ENCODE measurements at places on chromosomes 3 and 15. TPM values are rescaled to one million over a fixed set of nuclear protein-coding genes. Genes with fewer than 3 reads are reported as not detected.

Gene COMMD4
- total RNA-seq, result 30.3 TPM

Gene ITIH1
- not detected for total RNA-seq

Gene CNTN3
- total RNA-seq, result not detected

Gene CHRNA5
- 0.94 TPM for total RNA-seq

Gene CHST13
- total RNA-seq, result not detected

DNA sequence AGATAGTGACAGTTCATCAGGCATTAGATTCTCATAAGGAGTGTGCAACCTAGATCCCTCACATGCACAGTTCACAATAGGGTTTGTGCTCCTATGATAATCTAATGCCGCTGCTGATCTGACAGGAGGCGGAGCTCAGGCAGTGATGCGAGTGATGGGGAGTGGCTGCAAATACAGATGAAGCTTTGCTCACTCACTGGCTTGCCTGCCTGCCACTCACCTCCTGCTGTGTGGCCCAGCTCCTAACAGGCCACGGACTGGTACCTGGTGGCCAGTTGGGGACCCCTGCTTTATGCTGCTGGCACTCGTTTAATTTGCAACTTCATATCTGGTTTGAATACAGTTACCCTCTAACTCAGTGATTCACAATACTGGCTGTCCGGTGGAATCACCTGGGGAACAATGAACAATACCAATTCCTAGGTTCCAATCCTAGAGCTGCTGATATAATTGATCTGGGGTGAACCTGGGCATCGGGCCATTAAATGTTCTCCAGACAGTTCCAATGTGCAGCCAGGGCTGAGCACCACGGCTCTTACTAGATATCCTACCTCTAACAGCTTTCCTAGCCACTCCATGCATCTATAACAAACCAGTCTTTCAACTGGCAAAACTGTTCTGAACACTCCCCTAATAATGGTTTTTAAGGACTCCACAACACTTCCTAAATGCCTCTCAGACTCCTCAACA is 131.4 kb downstream of the ATP1B3 start:
- no peak overlapping the region for H3K27ac ChIP-seq
- no peaks in the 10 kb centered on the region for H3K27me3 ChIP-seq
- no peak for DNase-seq

- no peaks in the 10 kb centered on the region for H3K27me3 ChIP-seq
- no peak overlapping the region for H3K4me3 ChIP-seq
- no peak overlapping the region for H3K27ac ChIP-seq
- no peaks in the 10 kb centered on the region for H3K36me3 ChIP-seq
Measured at GRCh38 chr3:46854555-46854991, 8.7 kb downstream of the MYL3 start.

DNA sequence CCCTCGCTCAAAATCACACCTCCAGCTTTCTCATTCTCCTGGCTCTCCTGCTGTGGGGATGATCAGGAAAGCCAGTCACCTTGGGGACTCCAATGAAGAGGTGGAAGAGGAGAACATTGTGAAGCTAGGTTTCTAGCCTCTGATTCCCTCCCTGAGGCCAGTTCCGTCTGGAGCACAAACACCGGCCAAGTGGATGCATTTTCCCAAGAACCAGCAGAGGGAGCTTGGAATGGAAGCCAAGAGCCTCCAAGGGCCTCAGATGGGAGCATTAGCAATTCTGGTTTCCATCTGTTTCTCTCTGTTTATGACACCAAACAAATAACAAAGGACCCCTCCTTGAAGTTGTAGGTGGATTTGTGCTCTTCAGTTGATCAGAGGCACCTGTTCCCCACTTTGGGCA is 40.6 kb upstream of the NMNAT3 start:
- no peak overlapping the region for H3K4me3 ChIP-seq
- H3K36me3 ChIP-seq, result no peaks in the 10 kb centered on the region
- no peaks in the 10 kb centered on the region for H3K27me3 ChIP-seq
- H3K27ac ChIP-seq, result no peak overlapping the region
- H3K4me1 ChIP-seq, result no peaks in the 10 kb centered on the region
- no peak for DNase-seq

DNA sequence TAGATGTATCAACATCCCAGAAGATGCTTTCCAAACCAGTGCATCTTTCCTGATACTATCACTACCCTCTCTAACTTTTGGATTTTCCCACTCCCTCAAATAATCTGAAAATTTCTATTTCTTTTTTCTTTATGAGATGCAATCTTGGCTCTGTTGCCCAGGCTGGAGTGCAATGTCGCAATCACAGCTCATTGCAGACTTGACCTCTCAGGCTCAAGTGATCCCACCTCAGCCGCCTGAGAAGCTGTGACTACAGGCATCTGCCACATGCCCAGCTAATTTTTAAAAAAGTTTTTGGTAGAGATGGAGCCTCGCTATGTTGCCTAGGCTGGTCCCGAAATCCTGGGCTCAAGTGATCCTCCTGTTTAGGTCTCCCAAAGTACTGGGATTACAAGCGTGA is 239.7 kb downstream of the SUCLG2 start:
- DNase-seq, result no peak
- H3K36me3 ChIP-seq, result peaks cover 12% of the 10 kb centered on the region
- no peaks in the 10 kb centered on the region for H3K27me3 ChIP-seq
- no peak overlapping the region for H3K27ac ChIP-seq
- no peak overlapping the region for H3K4me3 ChIP-seq

GRCh38 chr3:182789371-182789770 is 3.9 kb upstream of the ATP11B start:
- no peak overlapping the region for H3K27ac ChIP-seq
- peaks cover 37% of the 10 kb centered on the region for H3K27me3 ChIP-seq
- no peaks in the 10 kb centered on the region for H3K36me3 ChIP-seq
- no peak overlapping the region for H3K4me3 ChIP-seq
- H3K4me1 ChIP-seq, result peaks cover 6% of the 10 kb centered on the region
